ENCODE measurements at places on chromosomes 16 and 17. TPM values are rescaled to one million over a fixed set of nuclear protein-coding genes. Genes with fewer than 3 reads are reported as not detected.
A peak's percentile ranks its signal among the peaks of the same experiment; 100 is the strongest.

GRCh38 chr16:12257926-12258561 is 281.5 kb downstream of the SNX29 start:
- DNase-seq: no peak

Gene KAT8
- total RNA-seq: 50.8 TPM

Gene CLEC18A
- 2.2 TPM for total RNA-seq

DNA sequence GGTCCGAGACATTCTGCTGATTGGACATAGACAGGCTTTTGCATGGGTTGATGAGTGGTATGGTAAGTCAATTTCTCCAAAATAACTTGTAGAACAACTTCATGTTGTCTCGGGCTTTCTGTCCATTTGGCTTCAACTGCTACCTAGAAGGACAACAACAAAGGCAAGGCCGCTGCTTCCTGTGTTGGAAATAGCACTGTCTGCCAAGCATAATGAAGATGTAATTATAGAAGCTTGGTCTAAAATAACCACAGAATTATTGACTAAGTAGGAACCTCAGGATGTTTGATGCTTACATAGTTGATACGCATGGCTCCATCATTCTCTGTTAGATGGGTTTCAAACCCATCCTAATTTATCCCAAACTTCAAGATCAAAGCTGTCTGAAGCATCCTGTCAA is 42.3 kb upstream of the NOL11 start:
- DNase-seq: no peak

DNA sequence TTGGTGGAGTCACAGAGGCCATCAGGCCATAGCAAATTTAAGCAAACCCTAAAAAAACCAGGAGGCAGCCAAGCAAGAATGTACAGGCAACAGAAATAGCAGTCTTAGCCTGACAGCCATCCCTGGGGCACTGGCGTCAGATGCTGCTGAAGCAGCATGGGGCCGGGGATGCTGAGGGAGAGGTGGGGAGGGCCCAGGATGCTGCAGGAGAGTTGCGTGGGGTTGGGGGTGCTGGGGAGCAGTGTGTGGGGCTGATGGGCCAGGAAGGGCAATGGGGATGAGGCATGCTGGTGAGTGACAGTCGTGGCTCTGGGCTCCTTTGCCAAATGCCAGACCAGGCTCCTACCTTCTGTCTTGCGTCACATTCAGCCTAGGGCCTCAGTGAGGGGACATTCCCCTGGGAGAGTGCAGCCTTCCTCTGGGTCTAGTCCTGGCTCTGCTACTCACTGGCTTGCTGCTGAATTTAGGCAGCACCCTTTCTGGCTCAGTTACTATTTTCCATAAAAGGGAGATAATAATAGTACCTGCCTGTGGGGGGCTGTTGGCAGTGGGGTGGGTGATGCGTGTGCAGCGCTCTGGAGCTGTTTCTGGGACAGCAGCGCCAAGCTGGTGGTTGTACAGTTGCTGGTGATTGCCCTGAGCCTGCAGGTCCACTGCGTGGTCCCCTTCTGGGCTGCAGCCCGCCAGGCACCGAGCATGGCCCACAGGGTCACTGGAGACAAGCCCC is 88.1 kb downstream of the AMFR start:
- no peak for DNase-seq

DNA sequence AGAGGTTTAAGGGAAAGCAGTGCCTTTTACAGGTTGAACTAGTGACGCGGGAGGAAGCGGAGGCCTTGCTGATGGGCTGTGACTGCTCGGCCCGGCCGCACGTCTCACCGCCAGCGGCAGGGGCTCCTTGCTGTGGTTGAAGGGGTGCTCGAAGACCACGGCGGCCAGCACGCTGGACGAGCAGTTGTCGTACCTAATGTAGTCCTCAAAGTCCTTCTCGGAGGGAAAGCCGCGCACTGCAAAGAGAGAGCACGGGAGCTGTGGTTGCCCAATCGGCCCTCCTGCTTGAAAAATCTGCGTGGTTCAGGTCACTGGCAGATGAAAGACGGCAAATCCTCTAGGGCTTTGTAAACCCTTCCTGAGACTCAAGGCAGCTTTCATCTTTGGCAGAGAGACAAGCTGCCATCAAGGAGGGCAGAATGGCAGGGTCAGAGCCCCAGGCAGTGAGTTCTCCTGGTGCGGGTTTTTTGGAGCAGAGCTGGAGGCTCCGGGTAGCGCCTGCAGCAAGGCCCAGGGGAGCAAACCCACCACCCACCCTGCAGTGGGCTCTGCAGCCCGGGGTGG is 16.1 kb downstream of the ABCA3 start:
- DNase-seq: no peak

- DNase-seq: no peak
Observed at GRCh38 chr16:30375864-30376263, 1.3 kb downstream of the MYL11 start.

Gene PRSS27
- 8.8 TPM for total RNA-seq

Gene CCT6B
- total RNA-seq: 3.4 TPM

Gene FUS
- 528 TPM for total RNA-seq

Gene ABCA3
- 13.7 TPM for total RNA-seq

- no peak for DNase-seq
Observed at GRCh38 chr17:74289688-74290087, 15.7 kb downstream of the DNAI2 start.

GRCh38 chr17:49687878-49688491 is 10.1 kb upstream of the SPOP start:
- DNase-seq: no peak

GRCh38 chr16:68778551-68779231 is 41.6 kb downstream of the CDH1 start:
- DNase-seq: no peak

DNA sequence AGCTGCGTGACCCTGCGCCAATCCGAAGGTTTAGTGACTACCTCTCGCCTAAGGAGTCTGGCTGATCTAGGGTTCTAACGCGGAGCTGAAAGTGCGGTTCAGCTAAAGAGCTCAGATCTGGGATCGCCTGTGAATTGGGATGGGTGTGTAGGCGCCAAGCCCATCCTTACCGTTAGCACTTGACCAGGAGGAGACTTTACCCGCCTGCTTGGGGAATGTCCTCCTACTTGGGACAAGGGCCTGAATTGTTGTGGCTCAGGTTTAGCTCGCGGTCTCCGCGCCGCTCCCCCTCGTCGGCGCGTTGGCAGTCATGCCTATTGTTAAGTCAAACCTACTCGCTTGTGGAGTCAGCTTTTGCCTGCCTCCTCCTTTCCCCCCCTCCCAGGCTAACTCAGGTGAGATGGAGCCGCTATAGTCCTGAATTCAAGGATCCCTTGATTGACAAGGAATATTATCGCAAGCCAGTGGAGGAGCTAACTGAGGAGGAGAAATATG is 480 bp downstream of the MRPS7 start:
- peak; percentile 18 for DNase-seq

GRCh38 chr16:55207693-55208428 is 116.1 kb upstream of the IRX6 start:
- DNase-seq: no peak

- no peak for DNase-seq
Observed at GRCh38 chr17:82864713-82865248, 25.0 kb upstream of the ZNF750 start.

DNA sequence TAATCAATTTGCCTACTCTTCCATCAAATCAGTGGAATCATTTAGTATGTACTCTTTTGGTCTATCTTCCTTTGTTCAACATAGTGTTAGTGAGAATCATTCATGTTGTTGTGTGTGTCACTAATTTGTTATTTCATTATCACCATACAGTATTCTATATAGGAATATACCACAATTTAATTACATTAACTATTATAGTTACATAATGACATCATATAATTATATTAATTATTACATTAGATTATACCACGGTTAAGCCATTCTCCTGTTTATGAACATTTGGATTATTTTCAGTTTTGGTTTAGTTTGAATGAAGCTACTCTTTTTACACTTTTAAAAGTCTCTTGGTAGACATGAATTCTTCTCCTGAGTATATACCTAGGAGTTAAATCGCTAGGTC is 40.4 kb downstream of the MYO1D start:
- DNase-seq: no peak

Gene ORAI3
- total RNA-seq: 13.6 TPM

GRCh38 chr17:68955181-68955841 is at the start of gene ABCA8:
TSS of gene ABCA8 (minus strand) at chr17:68955392. CDS start at chr17:68942034, 13,358 bp downstream.
- DNase-seq: no peak

Gene RNF222
- 0.07 TPM for total RNA-seq

DNA sequence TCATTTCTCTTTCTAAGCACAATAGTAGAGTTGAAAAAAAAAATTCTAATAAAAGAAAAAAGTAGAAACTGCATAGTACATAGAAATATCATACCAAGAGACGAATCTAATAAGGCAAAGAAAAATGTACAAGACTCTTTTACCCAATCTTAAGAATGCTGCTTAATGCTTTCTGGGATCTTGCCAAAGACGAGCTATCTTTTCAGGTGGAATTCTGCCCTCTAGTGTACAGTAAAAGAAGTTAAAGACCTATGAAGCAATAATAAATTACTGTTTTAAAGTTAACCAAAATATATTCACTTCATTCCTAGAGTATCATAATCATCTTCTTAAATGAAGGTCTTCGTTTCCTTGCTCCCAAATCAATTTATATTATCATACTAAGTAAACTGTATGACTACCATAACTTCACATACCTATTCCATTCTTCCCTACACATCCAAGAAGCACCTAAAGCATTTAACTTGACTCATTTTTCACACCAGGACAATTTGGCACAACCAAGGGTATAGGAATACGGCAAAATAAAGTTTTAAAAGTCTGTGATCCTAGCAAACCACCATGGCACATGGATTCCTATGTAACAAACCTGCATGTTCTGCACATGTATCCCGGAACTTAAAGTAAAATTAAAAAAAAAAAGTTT is 47.7 kb downstream of the CFDP1 start:
- no peak for DNase-seq

Gene KRT39
- total RNA-seq: not detected

DNA sequence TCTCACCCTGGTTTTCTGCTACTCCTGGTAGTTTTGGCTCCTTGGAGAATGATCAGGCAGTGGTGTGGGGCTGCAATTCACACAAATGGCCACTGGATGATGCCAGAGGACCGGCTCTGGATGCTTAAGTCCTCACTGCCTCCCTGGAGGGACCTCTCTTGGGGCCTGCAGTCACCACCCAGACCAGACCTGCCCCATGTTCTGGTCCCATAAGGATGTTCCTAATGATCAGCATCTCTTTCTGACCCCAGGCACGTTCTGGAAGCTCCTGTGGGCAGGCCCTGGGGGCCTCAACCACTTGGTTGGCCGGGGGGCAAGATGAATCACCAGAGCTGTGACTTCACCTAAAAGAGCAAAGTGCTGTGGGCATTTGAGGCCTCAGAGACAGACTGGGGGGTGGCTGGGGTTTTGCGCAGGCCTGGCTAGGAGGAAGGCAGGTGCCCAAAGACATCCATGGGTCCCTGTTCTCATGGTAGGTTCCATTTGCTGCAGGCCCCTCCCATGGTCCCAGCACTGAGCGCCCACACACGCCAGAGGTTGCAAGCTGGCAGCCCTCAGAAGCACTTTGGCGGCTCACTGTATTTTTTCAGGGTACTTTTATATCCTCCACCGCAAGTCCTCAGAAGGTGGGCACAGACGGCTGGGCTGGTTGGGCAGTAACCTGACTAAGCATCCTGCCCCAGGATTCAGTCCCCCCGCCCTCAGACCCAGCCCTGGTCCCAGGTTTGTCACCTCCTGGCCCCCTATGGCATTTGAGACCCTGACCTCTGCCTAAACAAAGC is 53.2 kb downstream of the NT5M start:
- peak; percentile 74 for DNase-seq

- no peak for DNase-seq
Observed at GRCh38 chr17:17139972-17140589, 66.1 kb downstream of the PLD6 start.

Gene EIF5A
- total RNA-seq: 547 TPM

GRCh38 chr17:27339836-27340550 is 46.1 kb downstream of the WSB1 start:
- DNase-seq: peak; percentile 61

Gene RPGRIP1L
- total RNA-seq: 4.4 TPM

GRCh38 chr17:19558946-19559345 is 25.3 kb downstream of the SLC47A1 start:
- DNase-seq: no peak

DNA sequence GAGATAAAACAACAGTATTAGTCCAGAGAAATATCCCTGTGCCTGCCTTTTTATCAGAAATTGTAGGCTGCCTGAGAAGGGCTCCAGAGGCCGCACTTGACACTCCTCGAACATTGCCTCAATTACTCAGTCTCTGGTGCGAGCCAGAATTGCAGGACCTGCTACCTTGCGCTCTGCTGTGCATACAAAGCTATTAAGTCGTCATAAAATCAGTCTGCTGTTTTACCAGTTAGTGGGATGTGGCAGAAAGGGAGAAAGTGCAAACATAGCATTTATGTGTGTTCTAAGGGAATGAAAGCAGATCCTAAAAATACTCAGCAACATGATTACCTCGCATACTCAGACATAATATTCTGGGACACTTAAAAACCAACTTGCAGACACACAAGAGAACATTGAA is 70.6 kb downstream of the TMC6 start:
- no peak for DNase-seq

Gene CCL7
- not detected for total RNA-seq

Gene SOCS1
- total RNA-seq: 126 TPM

- peak; percentile 43 for DNase-seq
Observed at GRCh38 chr16:27455700-27456099, 53.7 kb downstream of the IL21R start.

- DNase-seq: peak; percentile 76
Observed at GRCh38 chr17:72719578-72720493, 372.7 kb downstream of the SLC39A11 start.

DNA sequence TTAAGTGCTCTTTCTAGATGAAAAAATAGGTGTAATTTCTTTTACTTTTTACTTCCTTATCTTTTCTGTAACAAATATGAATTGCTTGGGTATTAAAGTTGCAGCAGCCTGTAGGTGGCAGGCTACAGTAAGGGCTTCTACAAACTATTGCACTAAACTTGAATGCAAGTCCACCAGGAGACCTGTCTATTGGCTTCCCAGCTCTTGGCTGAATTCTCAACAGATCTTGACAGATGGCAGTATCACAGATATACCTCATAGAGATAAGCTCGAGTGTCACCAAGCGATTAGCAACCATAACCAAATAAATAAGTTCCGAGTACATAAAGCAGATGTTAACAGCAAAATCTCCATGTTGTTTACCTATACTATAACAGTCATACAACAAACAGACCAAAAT is 5.9 kb downstream of the BBS2 start:
- DNase-seq: peak; percentile 17

GRCh38 chr16:84096447-84097005 is 20.2 kb downstream of the MBTPS1 start:
- DNase-seq: no peak

Gene GRIN2A
- total RNA-seq: not detected

DNA sequence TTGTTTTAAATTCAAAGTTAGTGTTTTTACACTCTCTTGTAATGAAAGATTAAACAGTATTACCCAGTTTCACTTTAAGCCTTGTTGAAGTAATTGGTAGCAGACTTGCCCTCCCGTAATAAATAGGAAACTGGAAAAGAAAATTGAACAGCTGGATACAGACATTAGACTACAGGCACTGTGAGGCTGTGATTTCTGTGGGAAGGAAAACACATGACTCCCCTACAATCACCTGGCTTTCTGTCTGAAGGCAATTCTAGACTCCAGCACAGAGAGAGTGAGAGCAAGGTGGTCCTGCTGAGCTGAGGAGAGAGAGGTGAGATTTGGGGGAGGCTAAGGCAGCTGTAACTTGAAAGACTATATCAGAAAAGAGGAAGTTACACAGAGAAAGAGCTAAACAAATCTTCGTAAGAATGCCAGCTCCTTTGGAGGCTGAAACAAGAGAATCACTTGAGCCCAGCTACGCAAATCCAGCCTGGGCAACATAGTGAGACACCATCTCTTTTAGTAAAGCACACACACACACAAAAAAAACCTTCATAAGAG is 57.8 kb upstream of the CDYL2 start:
- no peak for DNase-seq

Gene METTL23
- total RNA-seq: 25.4 TPM

Gene CBX2
- 5.6 TPM for total RNA-seq

Gene IRF8
- 46.8 TPM for total RNA-seq

Data from activated T-cell treated with anti-CD3 and anti-CD28 coated beads, Interleukin-2, amount 50 U/mL, for 72 hours (primary cell).